ENCODE measurements at places on chromosomes 12 and 14.

DNA sequence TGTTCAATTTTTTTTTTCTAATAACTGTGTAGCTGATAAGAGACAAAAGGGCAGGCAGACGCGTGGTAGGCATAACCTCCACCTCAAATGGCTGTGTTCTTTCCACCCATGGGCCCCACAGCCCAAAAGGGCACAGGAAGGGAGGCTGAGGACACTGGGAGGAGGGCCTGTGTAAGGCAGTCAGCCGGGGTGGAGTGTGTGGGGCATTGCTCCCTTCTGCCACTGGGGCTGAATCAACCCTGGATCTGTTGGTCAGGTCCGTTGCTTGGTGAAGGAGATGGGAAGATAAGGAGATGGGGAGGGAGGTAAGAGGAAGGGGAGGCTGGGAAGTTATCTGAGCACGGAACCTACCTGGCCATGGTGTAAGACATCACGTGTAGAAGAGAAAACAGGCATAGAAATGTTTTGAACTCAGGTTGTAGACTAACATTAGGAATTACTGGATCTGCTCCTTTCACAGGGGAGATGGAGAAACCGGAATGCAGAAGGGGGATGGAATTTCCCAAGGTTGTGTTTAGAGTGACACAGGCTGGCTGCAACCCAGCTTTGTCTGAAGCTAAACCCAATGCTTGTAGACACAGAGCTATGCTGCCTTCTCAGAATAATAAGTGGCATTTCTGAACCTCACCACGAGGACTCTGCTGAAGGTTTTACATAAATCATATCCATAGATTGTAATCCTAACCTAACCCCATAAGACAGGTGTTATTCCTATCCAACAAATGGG is 138.5 kb upstream of the NOS1 start:
- no peak for DNase-seq

- DNase-seq, result no peak
Measured at GRCh38 chr14:51612449-51612848, 39.3 kb upstream of the FRMD6 start.

GRCh38 chr12:97404093-97404492 is 58.5 kb upstream of the RMST start:
- DNase-seq, result no peak

DNA sequence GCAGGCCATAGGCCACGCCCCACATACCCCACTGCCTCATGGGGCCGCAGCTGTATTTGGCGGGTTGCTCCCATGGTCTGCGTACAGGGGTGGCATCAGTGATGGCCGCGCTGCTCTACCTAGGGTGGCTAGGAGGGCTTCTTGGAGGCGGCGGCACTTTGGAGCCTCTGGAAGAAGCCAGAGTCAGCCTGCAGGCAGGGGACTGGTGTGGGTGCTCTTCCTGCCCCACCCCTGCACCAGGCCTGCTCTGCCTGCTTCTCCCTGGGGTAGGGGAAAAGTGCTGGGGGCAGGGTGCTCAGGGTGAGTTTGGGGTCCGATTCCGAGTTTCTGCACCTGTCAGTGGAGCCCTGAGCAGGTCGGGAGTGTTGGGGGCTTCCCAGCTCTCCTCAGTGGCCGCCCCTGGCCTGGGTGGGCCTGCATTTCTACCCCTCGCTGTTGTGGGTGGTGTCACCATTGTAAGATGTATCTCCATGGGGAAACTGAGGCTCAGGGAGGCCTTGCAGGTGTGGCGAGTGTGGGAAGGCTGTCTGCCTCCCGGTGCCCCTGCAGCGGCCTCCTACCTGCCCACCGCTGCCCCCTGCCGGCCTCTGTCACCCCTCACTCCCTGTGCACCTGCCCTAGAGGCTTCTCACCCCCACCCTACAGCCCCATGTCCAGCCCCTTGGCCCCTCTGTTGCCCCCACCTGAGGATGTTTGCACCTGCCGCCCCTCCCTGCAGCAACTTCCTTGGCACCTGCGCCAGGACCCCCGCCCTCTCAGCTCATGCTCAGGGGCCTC is 5.5 kb downstream of the CEP170B start:
- DNase-seq, result no peak

- DNase-seq, result no peak
Measured at GRCh38 chr12:40903040-40903439, 210.8 kb downstream of the CNTN1 start.

DNA sequence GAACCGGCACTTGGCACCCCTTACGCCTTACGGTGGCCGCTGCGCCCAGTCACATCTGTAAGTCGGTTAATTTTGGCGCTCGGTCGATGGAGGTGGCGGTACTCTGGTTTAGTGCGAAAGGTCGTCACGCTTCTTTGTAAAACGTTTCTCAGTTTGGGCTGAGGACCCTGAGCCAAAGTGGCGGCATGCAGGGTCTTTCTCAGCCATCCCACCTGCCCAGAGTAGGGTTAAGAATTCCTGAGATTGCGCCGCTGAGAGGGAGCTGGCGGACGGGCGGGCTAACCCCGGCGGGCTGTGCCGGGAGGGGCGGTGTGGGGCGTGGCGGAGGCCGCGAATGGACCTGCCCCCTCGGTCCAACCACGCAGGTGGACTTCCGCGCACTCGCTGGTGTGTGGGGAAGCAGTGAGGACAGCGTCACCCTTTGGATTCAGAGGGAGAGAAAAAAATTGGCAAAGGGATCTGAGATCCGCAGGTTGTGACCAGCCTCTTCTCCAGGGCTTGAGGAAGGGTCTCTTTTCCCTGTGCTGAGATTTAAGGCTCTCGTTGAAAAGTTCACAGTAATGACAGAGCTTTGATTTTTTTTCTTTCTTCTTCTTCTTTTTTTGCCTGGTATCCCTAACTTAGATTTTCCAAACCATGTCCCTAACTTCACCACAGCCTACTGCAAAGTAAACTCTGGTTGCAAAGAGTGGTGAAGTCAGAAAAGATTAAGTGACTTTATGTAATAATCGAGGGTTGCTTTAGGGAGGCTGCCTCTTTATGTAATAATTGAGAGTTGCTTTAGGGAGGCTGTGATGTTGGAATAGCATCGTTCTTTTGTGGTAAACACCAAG is 602 bp upstream of the FBXO33 start:
- peak; percentile 45 for DNase-seq

GRCh38 chr14:32081901-32082300 is 4.8 kb downstream of the ARHGAP5 start:
- DNase-seq, result no peak

- no peak for DNase-seq
Measured at GRCh38 chr14:37602605-37603453, 7.4 kb downstream of the TTC6 start.

GRCh38 chr12:26863515-26863914 is 30.5 kb upstream of the ITPR2 start:
- no peak for DNase-seq

DNA sequence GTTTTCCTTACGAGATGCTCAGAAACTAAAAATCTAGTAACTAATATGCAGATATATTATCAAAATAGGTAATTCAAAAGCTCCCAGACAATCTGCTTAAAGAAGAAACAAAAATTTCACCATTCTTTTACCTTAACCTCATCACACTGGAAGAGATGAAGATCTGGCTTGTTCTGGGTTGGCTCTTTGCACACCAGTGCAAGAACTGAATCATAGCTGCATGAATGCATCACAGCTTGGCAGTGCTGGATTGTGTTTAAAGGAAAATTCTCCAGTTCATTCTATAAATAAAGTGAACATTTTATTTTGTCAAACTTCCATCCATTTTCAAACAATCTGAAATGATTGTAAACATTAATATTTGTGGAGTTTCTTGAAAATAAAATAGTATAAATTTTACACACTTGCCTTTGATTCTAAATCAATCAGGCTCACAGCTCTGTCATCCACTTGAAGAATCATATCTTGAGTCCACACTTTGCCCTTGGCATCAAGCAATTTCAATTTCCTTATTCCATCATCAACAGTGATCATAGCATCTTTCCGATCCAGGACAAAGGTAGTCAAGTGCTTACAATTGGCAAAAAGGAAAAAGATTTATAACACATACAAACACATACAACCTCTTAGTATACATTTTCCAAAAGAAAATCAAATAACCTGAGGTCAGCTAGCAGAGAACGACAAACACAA is 119.8 kb downstream of the EPS8 start:
- no peak for DNase-seq

DNA sequence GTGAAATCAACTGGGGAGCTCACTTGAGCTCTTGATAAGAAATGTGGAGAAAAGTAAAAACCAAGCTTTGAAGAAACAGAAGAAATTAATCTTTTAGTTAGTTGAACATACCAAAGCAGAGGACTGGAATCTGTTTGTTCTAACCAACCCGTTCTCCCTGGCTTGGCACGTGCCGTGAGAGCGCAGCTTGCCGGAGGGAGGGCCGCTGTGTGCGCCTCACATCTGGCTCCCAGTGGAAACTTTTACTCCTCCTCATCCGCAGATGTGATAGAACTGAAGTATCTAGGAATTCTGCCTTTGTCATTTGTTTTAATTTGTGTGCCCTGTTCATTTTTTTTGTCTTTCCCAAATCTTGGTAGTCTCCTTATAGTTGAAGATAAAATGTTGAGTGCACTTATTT is 64.9 kb downstream of the DDX51 start:
- no peak for DNase-seq

DNA sequence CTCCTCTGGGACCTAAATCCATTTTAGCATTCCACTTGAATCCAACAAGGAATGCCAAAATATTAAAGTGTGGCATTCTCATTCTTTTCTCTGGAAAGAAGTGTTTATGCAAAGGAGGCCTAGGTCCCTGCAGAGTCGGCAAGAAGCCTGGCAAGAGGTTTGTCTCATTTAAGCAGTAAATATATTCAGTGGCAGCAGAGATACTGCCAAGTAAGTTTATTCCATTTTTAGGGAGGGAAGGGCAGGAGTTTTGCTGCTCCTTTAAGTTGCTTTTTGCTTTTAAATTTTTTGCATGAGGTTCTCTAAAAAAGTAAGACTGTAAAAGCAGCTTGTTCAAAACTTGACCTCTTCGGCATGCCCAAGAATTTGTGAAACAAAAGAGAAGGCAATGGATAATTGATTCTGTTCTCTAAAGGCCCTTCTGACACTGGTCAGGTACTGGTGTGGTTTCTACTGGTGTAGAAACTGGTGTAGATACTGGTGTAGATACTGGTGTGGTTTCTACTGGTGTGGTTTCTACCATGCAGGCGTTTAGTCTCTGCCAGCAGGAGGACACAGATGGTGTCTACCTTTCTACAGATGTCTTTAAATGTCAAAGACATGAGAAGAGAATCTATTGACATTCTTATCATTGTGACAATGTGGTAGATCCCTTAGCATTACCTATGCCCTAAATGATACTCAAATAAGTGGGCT is 107.3 kb downstream of the SAMD4A start:
- DNase-seq, result no peak

DNA sequence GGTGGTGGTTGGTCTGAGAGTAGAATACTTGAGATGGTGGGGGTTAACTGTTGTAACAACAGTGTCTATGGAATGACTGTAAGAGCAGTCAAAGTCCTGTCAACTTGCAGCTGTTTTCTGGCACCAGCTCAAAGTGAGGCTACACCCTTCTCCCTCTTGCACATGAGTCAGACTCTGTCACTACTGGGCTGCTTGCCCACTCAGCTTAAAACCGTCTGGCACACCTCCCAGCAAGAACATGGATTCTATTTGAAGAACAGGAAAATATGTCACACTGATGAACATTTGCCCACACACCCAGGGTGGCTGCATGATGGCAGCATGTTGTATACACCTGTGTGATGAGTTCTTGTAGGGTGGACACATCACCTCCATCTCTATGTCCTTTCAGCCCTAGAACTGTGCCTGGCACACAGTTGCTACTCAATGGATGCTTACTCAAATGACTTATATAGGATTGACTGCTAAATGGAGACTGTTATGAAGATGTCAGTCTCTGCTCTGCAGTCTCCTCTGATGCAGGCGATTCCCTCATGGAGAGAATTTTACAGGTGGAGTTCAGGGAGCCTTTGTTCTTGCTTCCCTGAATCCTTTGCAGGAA is 19.3 kb upstream of the SERPINA6 start:
- no peak for DNase-seq

DNA sequence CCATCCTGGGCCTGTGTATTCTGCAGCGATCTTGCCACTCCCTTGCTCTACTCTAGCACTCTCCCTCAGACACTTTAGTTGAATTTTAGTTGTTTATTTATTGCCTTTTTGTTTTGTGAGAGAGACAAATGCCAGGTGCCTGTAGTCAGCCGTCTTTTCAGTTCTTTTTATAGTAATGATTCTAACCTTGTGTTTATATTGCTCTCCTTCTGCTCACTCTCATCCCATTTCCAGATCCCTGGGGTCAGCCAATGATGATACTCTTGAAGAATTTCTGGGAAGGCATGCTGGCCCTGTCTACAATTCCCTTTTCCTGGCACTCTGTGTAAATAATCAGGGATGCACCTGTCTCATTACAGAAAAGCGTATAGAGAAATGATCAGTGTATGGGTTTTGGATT is 334.1 kb upstream of the MIS18BP1 start:
- no peak for DNase-seq

GRCh38 chr12:40123496-40123895 is 17.6 kb upstream of the SLC2A13 start:
- DNase-seq, result no peak

DNA sequence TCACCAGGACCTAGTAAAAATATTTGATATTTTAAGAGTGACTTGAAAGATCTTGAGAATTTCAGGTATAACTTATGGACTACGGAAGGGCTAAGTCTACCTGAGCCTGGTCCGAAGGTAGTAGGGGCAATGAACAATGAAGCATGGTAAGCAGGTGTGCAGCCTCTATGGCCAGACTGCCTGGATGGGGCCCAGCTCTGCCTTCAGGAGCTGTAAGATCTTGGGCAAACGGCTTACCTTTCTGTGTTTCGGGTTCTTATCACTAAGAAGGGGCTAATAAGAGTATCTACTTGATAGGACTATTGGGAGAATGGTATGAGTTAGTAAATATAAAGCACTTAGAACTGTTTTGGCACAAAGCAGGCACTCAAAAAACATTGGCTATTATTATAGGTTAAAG is 19.1 kb upstream of the WASHC3 start:
- DNase-seq, result no peak

DNA sequence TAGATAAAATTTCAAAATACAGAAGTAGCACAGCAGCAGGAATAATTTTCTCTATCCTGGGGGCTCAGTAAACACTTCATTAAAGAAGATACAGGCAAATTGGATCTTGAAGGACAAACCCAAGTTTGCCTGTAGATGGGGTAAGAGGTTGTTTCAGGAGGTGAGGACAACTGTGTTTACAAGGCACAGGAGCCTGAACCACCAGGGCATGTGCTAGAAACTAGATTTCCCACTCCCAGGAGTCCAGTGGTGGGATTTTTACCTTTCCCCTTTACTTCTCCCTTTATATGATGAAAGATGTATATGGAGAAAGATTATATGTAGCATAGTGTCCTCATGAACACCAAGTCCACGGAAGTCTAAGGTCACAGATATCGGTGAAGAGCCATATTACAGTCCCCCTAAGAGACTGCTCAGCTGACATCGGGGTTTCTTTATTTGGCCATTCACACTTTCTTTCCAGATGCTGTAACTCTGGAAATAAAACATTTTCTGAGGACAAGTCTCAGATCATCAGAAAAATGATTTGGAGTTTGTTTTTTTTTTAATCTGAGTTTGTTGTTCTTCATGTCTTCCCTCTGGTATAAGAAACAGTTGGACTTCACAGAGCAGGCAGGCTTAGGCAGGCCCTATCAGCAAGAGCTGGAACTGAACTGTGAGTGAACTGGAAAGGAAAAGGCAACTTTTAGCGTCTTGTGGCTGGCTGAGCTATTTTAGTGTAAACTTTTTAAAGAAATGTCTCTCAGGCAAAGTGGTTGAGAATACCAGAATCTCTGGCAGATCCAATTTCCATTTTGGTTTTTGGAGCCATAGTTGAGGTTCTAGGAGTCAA is 8.0 kb upstream of the EVL start:
- no peak for DNase-seq

All from activated T-helper 1 cell treated with anti-CD3 and anti-CD28 coated beads, Interleukin-2, amount 50 U/mL, for 16 hours (primary cell).